ENCODE measurements at places on chromosomes 6 and 20. TPM values are rescaled to one million over a fixed set of nuclear protein-coding genes. Genes with fewer than 3 reads are reported as not detected.

Gene PGBD1
- total RNA-seq, result 3.8 TPM

Gene NANP
- 2.8 TPM for total RNA-seq

Gene PBOV1
- total RNA-seq, result not detected

Gene CLPSL2
- total RNA-seq, result not detected

Gene UBD
- total RNA-seq, result not detected

DNA sequence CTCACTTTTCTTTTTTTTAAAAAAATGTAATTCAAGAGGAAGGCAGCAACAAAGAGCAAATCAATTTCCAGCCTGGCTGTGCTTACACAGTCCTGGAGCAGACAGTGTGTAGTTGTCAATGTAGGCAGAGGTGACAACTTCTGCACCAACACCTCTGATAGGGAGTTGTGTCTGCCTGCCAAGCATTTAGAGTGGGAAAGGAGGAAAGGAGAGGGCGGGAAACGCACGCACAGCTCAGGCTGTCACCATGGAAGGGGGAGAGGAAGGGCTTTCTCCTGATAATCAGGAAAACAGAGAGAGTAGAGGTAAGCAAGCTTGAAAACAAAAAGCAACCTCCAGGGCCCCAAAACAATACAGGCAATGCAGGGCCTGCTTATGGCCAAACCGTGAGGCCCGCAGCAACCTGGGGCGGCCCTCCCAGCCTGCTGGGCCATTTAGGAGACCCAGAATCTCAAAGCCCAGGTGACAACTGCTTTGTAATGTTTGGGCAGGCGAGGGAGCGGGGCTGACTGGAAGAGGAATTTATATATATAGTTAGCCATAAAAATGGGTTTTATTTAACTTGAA, 41.5 kb upstream of the GFOD1 start:
- DNase-seq, result no peak

DNA sequence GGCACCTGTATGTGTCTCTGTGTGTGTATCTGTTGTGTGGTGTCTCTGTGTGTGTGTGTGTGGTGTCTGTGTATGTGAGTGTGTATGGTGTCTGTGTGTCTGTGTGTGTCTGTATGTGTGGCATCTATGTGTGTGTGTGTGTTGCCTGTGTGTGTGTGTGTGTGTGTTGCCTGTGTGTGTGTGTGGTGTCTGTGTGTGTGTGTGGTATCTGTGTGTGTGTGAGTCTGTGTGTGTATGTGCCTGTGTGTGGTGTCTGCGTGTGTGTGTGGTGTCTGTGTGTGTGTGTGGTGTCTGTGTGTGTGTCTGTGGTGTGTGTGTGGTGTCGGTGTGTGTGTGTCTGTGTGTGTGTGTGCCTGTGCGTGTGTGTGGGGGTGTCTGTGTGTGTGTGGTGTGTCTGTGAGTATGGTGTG, 31.7 kb upstream of the VEGFA start:
- no peak for DNase-seq

DNA sequence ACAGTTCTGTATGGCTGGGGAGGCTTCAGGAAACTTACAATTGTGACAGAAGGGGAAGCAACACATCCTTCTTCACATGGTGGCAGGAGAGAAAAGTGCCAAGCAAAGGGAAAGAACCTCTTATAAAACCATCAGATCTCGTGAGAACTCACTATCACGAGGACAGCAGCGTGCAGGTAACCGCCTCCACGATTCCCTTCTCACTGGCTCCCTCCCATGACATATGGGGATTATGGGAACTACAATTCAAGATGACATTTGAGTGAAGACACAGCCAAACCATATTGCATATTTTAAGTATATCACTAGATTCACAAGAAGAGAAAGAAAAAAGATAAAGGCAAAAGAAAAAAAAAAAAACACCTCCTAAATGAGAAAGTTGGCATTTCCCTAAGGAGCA, 431.9 kb upstream of the RGS17 start:
- DNase-seq, result no peak

DNA sequence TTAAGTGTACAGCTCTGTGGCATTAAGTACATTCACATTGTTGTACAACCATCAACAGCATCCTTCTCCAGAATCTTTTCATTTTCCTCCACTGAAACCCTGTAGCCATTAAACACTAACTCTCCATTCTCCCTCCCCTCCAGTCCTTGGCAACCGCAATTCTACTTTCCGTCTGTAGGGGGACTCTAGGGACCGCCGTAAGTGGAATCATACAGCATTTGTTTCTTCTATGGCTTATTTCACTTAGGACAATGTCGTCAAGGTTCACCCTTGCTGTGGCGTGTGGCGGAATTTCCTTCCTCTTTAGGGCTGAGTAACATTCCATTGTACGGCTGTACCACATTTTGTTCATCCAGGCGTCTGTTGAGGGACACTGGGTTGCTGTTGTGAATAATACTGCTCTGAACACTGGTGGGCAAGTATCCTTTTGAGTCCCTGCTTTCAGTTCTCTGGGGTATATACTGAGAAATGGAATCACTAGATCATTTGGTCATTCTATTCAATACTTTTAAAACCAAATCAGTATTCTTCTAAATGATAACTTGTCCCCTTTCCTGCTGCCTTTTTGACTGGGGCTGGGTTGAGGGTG, 50.7 kb downstream of the PPP1R3G start:
- DNase-seq, result no peak

DNA sequence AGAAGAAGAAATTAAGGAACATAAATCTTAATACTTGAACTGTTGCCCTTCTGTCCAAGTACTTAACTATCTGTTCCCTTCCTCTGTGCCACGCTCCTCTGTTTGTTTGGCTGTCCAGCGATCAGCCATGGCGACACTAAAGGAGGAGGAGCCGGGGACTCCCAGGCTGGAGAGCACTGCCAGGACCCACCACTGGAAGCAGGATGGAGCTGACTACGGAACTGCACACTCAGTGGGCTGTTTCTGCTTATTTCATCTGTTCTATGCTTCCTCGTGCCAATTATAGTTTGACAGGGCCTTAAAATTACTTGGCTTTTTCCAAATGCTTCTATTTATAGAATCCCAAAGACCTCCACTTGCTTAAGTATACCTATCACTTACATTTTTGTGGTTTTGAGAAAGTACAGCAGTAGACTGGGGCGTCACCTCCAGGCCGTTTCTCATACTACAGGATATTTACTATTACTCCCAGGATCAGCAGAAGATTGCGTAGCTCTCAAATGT, 17.1 kb downstream of the IRF4 start:
- no peak for DNase-seq

GRCh38 chr6:89566930-89567629, 71.5 kb downstream of the LYRM2 start:
- DNase-seq, result no peak

DNA sequence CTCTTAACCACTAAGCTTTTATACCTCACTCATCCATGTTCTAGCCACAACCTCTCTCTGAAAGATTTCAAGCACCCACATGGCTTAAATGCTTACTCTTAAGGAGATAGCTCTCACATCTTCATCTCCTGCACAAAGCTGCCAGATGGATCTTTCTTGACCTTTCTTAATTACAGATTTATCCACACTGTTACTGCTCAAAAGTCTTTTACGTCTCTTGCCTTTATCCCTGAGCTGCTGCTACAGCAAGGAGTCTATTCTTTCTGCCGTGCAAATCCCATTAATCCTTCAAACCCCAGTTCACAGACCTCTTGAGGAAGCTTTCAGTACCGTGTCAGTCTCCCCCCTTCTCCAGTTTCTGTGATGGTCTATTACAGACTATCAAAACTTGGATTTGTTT, 54.6 kb downstream of the B4GALT5 start:
- no peak for DNase-seq

DNA sequence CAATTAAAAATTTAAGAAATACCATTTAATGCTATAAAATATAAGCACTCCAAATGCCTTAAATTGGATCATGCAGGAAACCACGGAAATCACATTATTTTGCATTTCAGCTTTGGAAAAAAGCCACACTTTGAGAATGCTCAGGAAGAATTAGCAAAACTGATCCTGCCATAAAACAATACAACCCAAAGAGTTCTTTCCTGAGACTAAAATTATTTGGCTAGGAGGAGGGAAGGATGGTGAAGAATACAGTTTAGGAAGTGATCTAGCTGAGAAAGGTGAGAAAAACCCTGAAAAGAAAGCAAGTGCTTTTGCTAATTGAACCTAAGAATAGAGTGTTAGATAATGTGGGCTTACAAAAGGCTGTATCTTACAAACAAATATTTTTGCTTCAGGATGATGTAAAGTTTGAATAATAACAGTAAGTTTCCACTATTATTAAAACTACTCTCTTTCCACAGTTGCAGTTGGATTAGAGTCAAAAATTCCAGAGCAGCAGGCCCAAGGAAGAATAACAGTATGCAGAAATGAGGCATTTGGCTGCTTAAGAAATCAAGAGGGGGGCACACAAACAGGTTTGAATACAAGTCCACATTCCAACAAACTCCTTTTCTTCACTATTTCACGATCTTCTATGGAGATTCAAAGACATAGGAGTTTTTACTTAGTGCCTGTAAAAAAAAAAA, 565.4 kb downstream of the RFPL4B start:
- no peak for DNase-seq

GRCh38 chr6:167660424-167660823, 166.3 kb upstream of the AFDN start:
- no peak for DNase-seq

DNA sequence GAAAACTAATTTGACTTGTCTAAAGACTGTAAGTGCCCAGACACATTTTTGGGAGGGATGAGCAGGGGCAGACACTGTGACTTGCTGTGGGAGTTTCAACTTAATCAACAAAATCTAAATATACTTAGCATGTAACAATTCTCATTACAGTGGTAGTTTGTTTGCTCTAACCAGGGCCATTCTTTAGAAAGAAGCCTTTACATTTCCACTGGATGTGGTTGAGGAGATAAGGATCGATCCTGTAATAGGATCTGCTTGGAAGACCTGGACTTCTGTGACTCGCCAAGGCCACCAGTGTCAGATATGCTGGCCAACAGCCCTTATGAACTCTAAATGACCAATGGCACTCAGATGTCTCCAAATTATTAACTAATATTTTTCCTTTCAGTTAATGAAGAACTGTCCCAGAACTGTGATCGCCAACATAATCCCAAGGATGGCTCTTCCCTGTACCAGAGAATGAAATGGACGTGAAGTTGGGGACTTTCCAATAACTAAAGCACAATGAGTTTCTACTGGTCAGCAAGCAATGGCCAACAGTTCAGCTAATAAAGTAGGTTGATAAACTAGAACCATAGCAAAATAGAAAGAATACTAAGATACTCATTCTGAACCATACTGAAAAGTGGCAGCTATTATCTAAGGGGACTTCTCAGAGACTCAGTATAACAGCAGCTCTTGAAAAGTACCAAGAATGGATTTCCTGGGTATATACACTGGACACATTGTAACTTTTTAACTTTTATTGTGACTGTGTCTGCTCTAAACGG, 7.5 kb downstream of the SMLR1 start:
- no peak for DNase-seq

GRCh38 chr6:142965164-142965563, 20.2 kb upstream of the HIVEP2 start:
- no peak for DNase-seq

DNA sequence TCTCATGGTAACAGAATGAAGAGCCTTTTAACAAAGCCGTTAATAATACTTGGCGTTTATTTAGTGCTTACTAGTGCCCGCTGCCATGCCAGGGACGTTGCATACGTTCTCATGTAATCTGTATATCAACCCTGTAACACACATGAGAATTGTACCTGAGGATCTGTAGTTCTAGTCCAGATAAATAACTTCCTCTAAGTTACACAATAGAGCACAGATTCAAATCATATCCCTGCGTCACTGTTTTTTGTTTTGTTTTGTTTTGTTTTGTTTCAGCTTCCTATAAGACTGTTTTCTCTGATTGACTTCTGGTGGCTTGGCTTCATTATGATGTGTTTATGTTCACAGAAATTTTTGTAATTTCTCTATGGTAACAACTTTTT, 553 bp downstream of the ZSCAN16 start:
- DNase-seq, result no peak

DNA sequence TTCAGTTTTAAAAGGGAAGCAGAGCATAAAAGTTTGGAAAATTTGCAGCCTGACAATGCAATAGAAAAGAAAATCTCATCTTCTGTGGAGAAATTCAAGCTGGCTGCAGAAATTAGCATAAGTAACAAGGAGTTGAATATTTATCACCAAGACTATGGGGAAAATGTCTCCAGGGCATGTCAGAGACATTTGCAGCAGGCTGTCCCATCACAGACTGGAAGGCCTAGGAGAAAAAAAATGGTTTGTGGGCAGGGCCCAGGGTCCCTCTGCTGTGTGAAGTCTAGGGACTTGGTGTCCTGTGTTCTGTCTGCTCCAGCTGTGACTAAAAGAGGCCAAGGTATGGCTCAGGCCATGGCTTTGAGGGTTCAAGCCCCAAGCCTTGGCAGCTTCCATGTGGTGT, 8.1 kb upstream of the LAMA2 start:
- no peak for DNase-seq

DNA sequence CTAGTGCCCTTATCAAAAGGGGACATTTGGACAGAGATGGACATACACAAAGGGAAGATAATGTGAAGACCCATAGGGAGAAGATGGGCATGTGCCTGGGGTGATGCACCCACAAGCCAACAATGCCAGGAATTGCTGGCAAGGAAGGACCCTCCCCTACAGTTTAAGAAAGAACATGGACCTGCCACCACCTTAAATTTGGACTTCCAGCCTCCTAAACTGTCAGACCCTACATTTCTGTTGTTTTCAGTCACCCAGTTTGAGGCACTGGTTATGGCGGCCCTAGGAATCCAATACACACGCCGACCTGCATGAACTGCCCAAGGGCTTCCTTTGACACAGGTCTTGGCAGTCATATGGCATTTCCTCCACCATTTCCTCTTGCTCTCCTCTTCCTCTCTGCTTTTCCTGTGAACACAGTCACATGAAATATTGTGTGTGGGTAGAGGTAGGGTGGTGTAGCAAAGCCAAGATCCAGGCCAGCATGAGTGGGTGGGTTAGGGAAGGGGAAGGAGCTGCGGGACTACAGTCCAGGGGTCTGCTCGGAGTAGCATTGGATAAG, 115.6 kb downstream of the ZDHHC14 start:
- DNase-seq, result no peak

GRCh38 chr6:134060491-134061106, 8.2 kb upstream of the SLC2A12 start:
- no peak for DNase-seq

DNA sequence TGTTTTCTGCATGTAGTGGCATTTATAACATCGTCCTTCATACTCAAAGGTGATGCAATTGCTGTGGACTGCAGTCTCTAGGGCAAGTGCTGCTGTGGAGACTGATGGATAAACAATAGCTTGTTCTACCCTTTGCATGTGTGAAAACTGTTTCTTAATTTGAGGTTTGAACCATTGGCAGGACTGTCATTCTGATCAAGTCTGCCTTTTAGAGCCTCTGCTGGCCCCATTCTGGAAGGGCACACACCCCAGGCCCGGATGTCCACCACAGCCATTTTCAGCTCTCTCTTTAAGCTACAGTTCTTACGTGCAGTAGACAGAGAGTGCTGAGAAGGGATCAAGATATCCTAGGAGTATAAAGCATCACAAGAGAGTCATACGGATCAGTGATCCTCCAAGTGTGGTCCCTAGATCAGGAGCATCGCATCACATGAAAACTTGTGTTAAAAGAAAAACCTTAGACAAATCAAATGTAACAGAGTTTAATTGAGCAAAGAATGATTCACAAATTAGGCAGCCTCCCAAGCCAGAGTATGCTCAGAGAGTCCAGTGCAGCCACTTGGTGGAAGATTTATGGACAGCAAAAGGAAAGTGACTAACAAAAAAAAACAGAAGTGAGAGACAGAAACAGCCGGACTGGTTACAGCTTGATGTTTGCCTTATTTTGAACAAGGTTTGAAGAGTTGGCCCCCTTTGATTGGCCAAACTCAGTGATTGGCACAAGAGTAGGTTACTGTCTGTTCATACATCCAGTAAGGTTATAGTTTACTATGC, 52.0 kb downstream of the FRK start:
- DNase-seq, result no peak
